Endothelial cell of umbilical vein (primary cell): ENCODE measurements at places on chromosomes 12 and 14. TPM values are rescaled to one million over a fixed set of nuclear protein-coding genes. Genes with fewer than 3 reads are reported as not detected.

GRCh38 chr12:50562520-50563433 lies 58.0 kb downstream of the DIP2B start:
- H3K4me3 ChIP-seq: no peak overlapping the region
- peaks cover 24% of the 10 kb centered on the region for H3K4me1 ChIP-seq
- no peak overlapping the region for H3K27ac ChIP-seq

DNA sequence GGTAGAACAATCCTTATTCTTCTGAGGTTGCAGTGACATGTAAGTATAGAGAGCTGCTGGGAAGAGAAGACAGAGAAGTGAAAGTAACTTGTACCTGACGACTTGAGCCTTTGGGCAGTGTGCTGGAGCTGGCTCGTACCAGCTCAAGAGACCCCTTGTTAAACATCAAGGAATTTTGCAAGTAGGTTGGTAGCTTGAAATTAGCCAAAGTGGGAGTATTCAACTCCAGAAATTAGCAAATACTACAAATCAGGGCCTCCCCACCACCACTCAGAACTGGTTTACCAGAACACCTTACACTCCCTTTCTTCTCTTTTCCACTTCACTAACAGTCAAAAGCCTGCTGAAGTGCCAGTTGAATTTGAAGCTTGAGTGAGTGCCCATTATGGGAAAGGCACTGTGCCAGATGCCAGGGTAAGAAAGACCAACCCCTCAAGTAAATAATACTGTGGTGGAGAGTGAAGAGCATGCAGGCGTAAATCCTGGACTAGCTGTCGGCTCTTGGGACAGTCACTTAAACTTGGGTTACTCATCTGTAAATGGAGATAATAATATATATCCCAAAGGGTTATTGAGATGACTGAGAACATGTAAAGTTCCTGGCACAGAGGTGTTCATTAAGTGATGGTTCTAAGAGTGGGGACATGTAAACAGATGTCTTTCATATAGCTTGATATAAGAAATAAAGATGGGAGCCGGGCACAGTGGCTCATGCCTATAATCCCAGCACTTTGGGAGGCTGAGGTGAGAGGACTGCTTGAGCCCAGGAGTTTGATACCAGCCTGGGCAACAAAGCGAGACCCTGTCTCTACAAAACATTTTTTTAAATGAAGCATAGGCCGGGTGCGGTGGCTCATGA lies 27.0 kb upstream of the EID3 start:
- H3K27me3 ChIP-seq: no peaks in the 10 kb centered on the region
- no peak overlapping the region for H3K27ac ChIP-seq
- no peaks in the 10 kb centered on the region for H3K36me3 ChIP-seq
- H3K4me1 ChIP-seq: peaks cover 34% of the 10 kb centered on the region

DNA sequence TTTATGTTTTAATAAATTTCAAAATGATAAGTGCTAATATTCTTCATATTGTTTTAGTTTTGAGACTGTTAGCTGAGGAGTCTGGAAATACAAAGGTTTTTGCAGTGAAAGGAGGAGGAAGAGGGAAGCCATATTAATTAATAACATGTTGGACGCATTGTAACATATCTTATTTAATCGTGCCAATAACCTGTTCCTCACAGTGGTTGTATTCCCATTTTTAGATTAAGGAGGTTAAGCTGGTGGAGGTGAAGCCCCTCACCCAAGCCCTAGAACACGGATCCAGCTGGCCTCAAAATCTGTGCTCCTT lies 92.4 kb downstream of the EML1 start:
- no peak overlapping the region for H3K27ac ChIP-seq
- H3K27me3 ChIP-seq: no peaks in the 10 kb centered on the region
- H3K36me3 ChIP-seq: no peaks in the 10 kb centered on the region
- H3K4me3 ChIP-seq: no peak overlapping the region
- DNase-seq: no peak
- H3K4me1 ChIP-seq: no peaks in the 10 kb centered on the region

DNA sequence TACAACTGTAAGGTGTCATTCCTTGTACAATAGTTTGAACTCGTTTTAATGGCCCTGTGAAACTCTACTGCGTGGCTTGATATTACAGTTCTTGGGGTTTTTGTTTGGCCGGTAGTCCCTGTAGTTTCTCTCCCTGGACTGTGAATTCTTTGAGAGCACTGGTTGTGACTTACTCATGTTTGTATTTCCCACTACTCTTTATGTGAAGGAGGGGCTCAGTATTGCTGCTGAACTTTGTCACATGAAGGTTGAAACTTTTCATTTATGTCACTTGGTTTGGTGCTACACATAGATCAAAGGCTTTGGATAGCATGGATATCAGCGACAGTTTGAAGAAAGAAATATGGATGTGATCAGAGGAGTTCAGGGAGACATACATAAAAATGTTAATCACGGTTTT lies 1.5 kb upstream of the POU6F1 start:
- no peaks in the 10 kb centered on the region for H3K36me3 ChIP-seq
- no peak overlapping the region for H3K27ac ChIP-seq
- no peak for DNase-seq
- H3K27me3 ChIP-seq: no peaks in the 10 kb centered on the region
- no peak overlapping the region for H3K4me3 ChIP-seq

- peak; percentile 38 for DNase-seq
- peak overlapping the region; percentile 46 for H3K27ac ChIP-seq
- H3K36me3 ChIP-seq: no peaks in the 10 kb centered on the region
- H3K4me3 ChIP-seq: peak overlapping the region; percentile 38
Observed at GRCh38 chr14:96797582-96798349, 584 bp downstream of the VRK1 start.

GRCh38 chr12:6203601-6204000 lies 3.4 kb downstream of the CD9 start:
- H3K36me3 ChIP-seq: no peaks in the 10 kb centered on the region
- DNase-seq: no peak
- peak overlapping the region; percentile 85 for H3K27ac ChIP-seq
- no peaks in the 10 kb centered on the region for H3K27me3 ChIP-seq

DNA sequence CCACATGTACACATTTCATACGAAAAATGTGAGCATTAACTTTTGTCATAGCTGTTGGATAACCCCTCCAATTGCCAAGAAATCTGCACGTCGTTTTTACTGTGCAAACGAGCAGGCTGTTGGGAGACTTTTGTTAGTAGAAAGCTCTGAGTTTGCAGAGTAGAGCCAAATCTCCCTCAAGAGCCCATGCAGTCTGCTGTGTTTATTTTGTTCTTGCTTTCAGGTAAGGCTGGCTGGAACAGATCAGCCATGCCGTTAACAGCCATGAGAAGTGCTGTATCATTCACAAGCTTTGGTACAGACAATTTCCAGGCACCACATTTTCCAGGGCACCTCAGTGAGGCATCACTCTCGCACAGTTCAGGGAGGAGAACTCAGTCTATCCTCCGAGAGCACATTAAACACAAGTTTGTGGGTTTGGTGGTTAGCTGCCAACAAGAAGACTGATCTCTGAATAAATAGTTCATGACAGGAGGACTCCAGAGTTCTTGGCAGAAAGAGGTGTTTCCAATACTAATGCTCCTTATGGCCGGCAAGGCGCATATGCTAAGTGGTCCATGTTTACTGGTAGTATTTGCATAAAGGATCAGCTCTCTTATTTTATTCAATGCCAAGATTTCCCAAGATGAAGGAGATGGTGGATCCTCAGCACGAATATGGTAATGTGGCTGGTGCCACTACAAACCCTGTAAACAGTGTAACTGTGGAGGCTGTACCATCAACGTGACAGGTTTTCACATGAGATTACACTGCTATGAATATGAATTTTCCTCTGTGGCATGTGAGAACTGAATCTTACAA lies 30.3 kb upstream of the PELI2 start:
- no peak overlapping the region for H3K4me3 ChIP-seq
- H3K27ac ChIP-seq: no peak overlapping the region
- H3K27me3 ChIP-seq: peaks cover 10% of the 10 kb centered on the region

DNA sequence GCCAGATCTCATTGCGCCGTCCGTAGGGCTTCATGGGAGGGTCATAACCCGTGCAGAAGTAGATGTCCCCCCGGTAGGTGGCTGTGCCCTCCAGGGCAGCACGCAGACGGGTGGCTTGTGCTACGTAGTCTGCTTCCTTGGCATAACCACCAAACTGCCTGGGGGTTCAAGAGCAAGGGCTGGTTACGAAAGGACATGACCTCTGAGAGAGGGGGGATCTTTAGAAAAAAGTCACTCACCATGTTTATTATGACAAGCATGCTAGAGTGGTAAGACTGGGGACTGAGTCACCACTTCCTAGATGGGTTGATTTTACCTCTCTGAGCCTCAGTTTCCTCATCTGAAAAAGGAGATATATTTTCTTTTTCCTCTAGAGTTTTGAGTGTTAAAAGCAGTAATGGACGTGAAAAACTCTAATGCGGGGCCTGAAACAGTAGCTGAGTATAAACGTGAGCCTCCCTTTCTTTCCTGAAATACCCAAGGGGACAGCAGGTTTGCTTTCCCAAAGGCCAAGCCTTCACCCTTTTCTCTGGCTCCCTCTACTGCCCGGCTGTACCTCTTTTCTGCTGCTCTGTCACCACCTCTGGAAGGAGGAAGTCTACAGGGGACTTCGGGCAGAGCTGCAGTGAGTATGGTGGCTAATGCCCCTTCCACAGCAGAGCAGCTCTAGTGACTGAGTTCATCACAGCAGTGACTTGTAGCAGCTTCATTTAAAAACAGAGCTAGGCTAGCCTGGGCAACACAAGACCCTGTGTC lies 23.5 kb upstream of the GPRC5D start:
- no peak overlapping the region for H3K4me3 ChIP-seq
- peaks cover 37% of the 10 kb centered on the region for H3K4me1 ChIP-seq
- DNase-seq: peak; percentile 69
- peaks cover 4% of the 10 kb centered on the region for H3K36me3 ChIP-seq

The IGF1 gene
- 0.10 and 0.73 TPM in 2 replicates for polyA plus RNA-seq

The MGP gene
- 479 and 538 TPM in 2 replicates for polyA plus RNA-seq

The KCNC2 gene
- polyA plus RNA-seq: not detected in 2 replicates

The BIN2 gene
- not detected in 2 replicates for polyA plus RNA-seq
